Hematopoietic multipotent progenitor cell treated with erythropoietin and hydrocortisone succinate and interleukin-3 and kit ligand, for 6 days (in vitro differentiated cells): ENCODE measurements at places on chromosomes 3 and 15.
A peak's percentile ranks its signal among the peaks of the same experiment; 100 is the strongest.

DNA sequence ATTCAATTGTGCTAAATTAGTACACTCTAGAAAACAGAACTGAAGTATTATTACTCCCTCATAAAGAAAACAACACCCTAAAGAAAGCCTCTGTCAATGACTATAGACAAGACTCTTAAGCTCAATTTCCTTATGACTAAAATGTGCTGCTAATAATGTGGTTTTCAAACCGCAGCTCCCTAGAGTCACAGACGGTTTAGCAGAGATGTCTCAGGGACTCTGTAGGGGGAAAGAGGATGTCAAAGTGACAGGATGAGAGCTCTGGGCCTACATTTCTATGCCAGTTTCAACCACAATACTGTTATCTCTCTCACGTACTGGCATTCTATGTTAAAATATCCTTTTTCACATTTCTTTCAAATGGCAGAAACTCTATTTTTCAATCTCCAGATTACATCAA lies 37.6 kb upstream of the WDR49 start:
- peak; percentile 72 for DNase-seq

DNA sequence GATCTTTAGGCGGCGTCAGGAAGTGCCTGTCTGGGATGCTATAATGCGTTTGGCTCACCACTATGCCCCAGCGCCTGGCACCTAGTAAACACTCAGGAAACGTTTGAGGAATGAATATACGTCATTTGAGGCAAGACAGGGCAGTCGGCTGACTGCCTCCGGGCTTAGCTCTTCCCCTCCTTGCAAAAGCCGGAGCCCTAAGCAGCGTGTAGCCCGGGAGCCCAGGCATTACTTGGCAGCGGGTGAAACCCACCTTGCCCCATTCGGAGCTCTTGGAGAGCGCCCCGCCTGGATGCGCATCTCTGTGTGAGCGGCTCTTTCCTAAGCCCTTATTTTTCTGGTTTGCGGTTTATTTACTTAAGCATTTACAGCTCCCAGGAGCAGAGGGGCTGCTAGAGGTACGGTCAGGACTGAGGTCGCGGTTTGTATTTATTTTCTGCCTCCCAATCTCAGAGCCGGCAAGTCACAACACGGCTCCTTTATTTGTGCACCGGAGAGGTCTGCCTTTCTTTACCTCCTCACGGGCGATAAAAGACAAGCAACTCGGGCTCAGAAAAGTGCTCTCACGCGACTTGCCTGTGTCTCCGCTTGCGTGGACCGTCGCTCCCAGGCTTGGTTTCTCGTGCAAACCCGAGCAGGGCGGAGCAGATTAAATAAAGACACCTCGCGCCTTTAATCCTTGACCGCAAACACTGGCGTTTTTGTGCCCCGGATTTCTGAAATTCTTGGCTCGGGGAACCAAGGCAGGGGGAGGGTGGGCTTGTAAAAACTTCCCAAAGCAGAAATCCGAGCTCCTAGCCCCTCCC lies 737 bp upstream of the ITPR1 start:
- peak; percentile 66 for DNase-seq

- peak; percentile 99 for DNase-seq
Measured at GRCh38 chr15:39782441-39783138, at the start of gene FSIP1. Gene FSIP1 (minus strand): TSS chr15:39782841. CDS start chr15:39776524, 6,317 bp downstream.

DNA sequence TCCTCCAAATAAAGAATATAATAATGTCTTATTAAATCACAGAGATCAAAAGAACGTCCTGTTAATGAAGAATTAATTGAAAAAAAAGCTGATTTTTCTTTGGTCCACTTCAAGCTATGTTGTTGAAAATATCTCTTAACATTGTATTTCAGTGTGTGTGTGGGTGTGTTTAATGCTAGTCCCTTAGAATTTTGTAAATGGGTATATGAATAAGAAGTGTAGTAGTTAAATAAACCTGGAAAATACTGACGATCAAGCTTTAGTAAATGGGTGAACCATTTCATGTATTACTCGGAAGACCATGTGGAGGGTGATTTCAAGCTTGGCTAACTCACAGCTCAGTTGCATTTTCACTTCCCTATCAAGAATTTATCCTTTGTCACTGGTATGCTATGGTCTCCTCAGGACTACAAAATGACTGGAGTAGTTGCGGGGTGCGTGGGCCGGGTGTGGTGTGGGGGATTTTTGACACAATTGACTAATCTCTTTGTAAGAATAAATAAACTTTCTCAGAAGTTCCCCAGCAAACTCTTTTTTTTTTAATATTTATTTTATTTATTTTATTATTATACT lies 586.4 kb downstream of the GRM7 start:
- DNase-seq, result no peak

GRCh38 chr15:65370885-65371284 lies 6.9 kb downstream of the IGDCC3 start:
- DNase-seq, result no peak

GRCh38 chr3:68819361-68819760 lies 113.0 kb downstream of the TAFA4 start:
- DNase-seq, result no peak

GRCh38 chr3:109363634-109364033 lies 26.3 kb upstream of the DPPA4 start:
- DNase-seq, result no peak

DNA sequence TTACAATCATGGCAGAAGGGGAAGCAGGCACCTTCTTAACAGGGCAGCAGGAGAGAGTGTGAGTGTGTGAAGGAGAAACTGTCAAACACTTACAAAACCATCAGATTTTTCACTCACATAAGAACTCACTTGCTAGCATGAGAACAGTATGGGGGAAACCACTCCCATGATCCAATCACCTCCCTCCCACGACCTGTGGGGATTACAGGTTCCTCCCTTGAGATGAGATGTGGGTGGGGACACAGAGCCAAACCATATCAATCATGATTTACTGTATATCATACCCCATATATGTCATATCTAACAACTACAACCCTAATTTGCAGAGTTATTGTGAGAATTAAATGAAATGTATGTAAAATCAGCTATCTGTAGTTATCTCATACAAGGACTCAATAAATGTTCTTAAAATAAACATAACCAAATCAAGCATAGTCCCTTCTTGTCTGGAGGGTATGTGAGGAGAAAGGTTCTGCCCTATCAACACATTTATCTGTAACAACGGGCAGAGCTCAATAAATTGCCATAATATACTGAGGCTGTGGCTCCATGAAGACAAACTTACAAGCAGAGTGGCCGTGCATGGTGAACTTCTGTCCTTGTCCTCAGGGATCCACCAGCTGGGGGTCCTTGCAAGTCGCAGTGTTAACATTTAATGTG lies 504.7 kb downstream of the SOX2 start:
- DNase-seq, result no peak

DNA sequence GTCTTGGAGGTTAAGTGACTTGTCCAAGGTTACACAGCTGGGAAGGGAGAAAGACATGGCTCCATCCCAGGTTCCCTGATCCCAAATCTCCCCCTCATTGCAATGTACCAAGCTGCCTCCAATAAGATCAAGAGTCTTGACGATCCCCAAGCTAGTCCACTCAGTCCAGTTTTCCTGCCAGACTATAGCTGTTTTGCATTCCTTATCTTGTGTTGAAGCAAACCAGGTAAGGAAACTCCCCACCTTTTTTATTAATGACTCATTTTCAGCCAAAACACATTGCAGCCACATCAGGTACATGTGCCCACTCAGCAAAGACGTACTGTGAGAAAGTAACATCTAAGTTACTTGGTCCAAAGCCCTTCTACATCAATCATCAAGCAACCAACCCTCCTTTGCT lies 41.9 kb downstream of the LIPC start:
- no peak for DNase-seq

DNA sequence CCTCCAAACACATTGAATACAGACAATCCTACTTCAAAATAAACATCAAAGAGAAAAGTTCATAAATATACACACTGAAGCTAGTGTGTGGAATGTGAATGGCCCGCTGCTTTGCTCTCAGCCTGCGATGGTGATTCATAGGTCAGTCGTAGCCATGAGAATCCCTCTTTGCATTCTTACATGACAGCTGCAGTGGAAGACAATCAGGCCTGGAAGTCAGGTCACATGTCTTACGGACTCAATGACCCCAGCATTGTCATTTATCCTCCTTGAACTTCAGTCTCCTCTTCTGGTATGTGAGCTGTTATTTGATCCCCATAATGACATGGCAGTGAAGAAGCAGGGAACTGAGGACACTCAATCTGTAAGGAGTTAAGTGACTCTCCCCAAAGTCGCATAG lies 217.8 kb upstream of the EOMES start:
- no peak for DNase-seq

GRCh38 chr3:173501931-173502489 lies 104.5 kb downstream of the NLGN1 start:
- no peak for DNase-seq

DNA sequence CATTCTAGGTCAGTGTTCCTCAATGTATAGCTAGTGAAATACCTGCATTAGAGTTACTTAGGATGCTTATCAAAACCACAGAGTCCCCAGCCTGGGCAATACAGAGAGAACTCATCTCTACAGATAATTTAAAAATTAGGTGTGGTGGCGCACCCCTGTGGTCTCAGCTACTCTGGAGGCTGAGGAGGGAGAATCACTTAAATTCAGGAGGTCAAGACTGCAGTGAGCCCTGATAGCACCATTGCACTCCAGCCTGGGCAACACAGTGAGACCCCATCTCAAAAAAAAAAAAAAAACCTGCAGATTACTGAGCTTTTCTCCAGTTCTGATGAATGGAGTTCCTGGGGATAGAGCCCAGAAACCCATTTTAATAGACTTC lies 10.1 kb upstream of the MINDY2 start:
- DNase-seq, result peak; percentile 38

DNA sequence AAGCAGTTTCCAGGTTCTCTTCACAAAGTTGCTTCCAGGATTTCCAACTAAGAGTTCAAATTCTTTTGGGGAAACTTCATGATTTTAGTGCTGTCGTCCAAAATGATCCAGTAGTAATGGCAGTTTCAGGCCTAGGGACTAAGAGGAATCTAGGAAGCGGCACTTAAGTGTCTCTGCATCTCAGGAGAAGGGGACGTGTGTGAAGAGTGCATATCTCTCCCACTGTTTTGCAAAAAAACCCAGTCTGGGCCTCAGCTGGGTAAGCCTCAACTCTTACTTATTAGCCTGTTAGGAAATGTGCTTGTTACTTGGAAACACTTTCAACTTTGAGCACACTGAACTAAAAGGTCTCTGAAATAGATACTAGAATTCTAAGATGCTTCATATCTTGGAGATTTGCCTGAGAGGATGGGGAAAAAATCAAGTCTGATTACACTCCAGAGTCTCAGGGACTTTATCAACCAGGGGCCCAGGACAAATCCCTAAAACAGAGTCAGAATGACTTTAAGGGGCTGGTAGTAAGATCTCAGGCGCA lies 81.8 kb downstream of the WDR76 start:
- no peak for DNase-seq

- DNase-seq, result no peak
Measured at GRCh38 chr3:127096256-127097071, 96.5 kb upstream of the PRR23E start.

- DNase-seq, result no peak
Measured at GRCh38 chr3:36698314-36698713, 66.0 kb downstream of the DCLK3 start.

DNA sequence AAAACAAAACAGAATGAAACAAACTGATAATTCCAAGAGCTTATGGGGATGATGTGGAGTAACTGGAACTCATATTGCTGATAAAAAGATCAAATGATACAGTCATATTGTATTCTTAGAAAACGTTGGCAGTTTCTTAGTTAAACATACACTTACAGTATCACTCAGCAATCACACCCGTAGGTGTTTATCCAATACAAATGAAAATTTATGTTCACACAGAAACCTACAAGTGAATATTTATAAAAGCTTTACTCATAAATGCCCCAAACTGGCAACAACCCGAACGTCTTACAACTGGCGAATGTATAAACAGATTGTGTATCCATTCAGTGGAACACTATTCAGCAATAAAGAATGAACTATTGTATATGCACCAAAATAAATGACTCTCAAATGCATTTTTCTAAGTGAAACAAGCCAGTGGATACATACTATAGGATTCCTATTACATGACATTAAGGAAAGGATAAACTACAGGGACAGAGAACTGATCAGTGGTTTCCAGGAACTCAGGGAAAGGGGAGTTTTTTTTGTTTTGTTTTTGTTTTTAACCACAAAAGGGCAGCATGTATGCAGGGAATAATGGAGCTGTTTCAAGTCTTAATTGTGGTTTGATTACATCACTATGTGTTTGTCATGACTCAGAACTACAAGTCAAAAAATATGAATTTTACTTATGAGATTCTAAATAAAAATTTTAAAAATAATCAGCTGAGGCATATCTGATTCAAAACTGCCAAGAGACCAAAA lies 71.8 kb upstream of the NDUFB4 start:
- no peak for DNase-seq

GRCh38 chr3:114034211-114034610 lies 22.1 kb downstream of the CCDC191 start:
- peak; percentile 16 for DNase-seq
